CD4-positive, alpha-beta T cell treated with Interleukin-4 for 1 hour (primary cell): ENCODE measurements at places on chromosomes 16 and 17.

GRCh38 chr17:37234106-37234505 lies 141.7 kb upstream of the C17orf78 start:
- DNase-seq = no peak

GRCh38 chr17:51740531-51740930 lies 418.0 kb downstream of the CA10 start:
- DNase-seq = no peak

- no peak for DNase-seq
Observed at GRCh38 chr17:45292696-45293412, 24.0 kb downstream of the MAP3K14 start.

DNA sequence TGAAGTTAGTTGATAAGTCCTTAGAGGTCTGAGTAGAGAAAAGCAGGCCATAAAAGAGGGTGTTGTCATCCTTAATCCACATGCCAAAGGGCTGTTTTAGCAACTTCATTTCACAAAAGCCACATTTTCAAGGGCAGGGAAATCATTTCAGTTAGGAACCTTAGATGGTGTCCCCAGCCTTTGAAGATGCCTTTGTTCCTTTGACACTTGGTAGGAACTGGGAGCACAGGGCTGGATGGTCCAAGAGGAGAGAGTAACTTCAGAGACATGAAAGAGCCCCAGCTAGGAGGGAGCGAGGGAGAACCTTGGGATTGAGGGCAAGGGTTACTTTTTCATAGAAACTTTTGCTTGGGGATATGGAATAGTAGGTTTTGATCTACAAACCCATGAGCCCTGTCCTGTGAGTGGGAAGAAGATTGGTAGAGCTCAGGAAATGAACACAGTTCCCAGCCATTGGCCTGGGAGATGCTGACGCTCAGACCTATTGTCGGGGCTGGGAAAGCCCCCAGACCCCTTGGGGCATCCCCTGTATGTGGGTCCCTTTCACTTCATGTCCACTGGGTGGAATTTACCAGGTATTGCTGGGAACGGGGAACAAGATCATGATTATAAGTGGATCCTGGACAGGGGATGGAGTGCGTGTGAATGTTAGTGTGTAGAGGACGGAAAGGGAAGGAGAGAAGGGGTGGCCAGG lies 18.9 kb downstream of the MSI2 start:
- no peak for DNase-seq

GRCh38 chr16:65406116-65406515 lies 284.3 kb upstream of the CDH11 start:
- no peak for DNase-seq
